ENCODE measurements at places on chromosomes 1 and 21.

DNA sequence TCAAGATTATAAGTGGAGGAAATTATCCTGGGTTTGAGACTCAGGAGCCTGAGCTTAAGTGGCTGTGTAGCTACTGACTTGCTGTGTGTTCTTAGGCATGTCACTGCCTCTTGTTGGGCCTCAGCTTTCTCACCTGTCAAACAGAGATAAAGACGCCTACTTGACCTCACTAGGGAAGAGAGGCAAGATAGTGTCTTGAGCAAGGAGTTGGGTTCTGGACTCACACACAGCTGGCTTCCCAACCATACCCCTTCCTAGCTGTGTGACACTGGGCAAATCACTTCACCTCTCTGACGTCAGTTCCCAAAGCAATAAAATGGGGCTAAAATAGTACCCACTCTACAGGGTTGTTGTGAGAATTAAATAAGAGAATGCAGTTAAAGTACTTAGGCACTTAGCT, 11.6 kb upstream of the EPB41 start:
- DNase-seq, result no peak

DNA sequence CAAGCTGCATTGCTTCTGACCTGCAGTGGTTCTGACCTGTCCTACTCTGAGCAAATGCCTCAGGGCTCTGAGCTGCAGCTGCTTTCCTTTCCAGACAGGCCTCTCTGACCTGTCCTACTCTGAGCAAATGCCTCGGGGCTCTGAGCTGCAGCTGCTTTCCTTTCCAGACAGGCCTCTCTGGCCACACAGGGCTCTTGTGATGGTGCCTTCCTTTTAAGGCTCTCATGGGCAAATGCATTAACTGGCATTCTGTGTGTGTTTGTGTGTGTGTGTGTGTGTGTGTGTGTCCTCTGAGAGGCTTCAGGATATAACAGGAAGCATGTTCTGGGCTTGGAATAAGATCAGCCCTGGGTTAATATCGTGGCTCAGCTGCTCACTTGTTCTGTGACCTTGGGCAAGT, 131.3 kb downstream of the NTPCR start:
- DNase-seq, result no peak

DNA sequence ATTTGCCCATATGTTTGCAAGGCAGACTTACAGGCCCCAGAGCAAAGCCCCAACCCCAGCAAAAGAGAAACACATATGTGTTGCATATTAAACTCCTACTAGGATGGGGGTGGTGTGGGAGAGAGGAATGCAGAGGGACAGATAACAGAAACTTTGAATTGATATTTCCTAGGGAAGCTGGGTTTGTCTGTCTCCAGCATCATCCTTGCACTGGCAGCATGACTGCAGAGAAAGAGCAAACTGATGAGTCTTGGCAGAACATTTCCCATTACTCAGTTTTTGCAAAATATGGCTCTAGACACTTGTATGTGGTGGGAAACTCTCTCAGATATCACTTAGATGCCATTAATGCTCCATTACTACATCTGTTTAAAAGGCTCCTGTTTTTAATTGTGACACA, 43.8 kb upstream of the MARK1 start:
- no peak for DNase-seq

DNA sequence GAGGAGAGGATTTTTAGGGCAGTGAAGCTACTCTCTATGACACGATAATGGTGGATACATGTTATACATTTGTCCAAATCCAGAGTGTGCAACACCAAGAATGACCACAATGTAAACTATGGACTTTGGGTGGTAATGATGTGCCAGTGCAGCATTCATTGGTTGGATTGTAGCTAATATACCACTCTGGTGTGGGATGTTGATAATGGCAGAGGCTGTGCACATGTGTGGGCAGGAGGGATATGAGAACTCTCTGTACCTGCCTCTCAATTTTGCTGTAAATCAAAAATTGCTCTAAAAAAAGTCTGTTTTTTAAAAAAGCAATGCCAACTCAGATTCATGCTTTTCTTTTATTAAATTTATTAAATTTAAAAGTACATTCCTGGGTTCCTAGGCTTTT, 27.2 kb upstream of the LPAR3 start:
- DNase-seq, result no peak

DNA sequence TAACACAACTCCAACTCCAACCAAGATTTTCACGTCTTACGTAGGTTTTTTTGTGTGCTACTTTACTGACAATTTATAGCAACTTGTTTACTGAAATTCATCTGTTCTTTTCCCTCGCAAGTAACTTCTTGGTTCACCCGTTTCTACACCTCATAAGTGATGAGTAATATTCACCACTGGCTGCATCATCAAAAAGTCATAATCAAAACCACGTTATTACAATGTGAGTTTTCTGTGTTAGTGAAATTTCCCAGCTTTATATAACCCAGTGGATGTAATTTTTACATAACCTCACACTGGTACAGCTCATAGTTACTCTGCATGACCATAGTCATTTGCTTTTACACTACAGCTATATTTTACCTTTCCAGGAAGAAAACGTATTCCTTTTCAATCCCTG, 401.1 kb upstream of the LYPLAL1 start:
- no peak for DNase-seq

GRCh38 chr1:108050158-108050557, 85.2 kb upstream of the VAV3 start:
- no peak for DNase-seq

DNA sequence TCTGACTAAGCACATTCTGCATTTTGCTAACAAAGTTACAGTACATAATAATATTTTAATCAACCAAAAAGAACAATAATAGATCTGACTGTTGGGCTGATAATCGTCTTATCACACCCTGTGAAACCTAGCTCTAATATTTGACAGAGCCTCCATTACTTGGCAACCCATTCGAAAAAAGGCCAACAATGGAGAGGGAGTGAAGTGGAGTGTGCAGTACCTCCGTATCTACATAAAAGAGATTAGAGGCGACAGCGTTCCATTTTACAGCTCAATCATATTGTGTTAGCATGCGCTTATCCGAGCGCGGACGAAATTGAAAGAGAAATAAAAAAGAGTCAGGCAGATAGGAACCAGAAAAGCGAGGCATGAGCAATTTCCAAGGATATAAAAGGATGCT, 137.3 kb upstream of the USH2A start:
- DNase-seq, result no peak

GRCh38 chr1:66339944-66340343, 194.0 kb upstream of the SGIP1 start:
- DNase-seq, result no peak

DNA sequence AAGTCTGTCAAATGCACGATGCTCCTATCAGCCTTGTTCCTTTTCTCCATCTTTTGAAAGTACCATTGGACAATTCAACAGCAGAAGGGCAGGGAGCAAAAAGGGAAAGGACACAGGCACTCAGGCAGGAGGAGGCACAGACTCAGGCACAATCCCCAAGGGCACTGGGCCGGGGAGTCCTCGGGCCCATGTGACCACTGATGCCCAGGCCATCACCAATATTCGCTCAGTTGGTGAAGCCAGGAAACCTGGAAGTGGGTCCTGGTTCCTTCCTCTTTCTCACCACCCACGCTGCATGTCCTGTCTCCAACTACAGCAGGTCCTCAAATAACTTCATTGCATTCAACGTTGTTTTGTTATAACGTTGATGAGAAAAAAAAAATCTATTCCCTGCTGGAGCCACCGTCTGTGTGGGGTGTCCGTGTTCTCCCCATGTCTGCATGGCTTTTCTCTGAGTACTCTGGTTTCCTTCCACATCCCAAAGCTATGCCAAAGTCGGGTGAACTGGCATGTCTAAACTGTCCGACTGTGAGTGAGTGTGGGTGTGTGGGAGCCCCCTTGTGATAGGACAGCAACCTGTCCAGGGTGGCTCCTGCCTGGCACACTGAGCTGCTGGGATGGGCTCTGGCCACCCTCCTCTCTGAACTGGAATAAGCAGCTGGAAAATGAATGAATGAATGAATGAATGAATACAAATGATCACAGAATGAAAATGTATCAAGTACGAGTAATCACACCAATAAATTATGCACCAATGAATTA, 12.5 kb downstream of the NID1 start:
- no peak for DNase-seq

GRCh38 chr1:154717528-154717924, 109.5 kb upstream of the ADAR start:
- DNase-seq, result no peak

DNA sequence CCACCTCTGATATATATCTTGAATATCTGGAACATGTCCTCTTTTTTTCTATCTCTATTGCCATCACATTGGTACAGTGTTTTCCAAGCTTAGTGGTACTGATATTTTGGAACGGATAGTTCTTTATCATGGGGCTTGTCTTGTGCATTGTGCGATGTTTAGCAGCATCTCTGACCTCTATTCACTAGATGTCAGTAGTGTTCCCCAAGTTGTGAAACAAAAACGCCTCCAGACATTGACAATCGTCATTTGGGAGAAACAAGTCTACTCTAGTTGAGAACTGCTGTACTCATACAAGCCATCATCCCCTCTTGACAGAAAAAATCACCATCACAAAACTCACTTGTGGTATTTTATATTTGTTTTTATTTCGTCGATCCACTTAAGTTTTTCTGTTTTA, 79.7 kb upstream of the CHODL start:
- DNase-seq, result no peak

DNA sequence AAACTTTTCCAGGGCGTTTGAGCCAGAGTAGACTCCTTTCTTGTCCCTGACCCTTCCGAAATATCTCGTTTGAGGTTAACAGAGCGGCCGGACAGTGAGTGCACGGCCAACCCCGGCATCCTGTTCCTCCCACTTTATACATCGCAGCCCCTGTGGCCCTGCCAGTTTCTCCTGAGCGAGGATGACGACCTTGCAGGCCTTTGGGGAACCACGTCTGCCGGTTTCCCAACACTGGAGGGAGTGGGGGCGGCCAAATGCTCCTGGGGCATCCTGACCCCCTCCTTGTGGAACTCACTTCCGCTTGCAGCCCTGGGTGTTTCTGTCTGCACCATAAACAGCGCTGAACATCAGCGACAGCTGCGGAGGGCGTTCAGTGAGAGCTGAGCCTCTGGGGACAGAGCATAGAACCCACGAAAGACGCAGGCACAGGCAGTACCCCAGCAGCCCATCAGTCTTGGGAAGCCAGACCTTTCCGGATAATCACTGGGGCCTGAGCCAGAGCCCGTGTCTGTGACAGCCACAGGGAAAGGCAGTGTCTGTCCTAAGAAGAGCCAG, 4.8 kb upstream of the KCNAB2 start:
- no peak for DNase-seq

GRCh38 chr1:199269241-199269640, 630.4 kb downstream of the PTPRC start:
- no peak for DNase-seq

DNA sequence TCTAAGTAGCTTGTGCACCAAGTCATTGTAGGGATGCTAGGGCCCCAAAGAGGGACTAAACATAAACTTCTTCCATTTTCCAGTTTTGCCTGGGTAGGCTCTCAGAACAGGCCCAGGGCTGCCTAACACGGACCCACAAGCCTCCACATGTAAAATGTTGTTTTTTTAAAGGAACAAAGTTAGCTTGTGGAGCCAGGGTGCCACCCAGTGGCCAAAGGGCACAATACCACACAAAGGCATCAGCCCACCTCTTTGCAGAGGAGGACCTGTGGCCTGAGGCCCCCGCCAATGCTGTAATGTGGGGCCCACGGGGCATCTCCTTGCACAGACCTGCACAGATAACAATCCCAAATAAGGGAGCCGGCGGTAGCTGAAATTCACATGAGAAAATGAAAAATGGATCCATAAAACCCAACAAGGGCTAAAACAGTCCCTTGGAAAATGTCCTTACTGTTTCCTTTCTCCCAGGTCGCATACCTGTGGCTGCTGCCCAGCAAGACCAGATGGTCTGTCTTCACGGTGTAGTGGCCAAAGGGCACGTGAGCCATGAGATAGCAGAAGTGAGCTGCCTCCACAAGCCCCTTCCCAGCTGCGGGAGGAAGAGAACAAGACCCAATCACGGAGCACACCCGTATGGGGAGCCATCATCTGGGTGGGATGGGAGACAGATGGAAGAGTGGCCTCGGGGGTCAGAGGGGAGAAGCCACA, 23.8 kb downstream of the SEC16B start:
- no peak for DNase-seq

DNA sequence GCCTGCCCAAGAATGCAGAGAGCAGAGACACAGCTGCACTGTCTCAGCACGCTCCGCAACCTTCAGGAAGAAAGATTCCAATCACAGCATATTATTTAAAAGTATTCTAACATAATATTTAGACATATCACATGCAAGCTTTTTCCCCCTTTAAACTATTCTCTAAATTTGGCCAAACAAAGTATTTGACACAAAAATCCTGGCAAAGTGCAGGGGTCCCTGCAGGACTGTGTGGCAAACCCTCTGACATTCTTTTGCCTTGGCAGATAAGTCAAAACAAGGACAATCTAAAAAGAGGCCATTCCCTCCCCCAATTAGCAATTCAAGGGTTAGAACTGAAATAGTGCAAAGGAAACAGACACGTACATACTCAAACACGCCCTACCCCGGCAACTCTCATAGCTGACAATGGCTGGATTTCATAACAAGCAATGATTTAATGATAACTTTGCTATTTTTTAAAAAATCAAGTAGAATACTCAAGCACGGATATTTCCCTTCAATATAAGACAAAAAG, 225.3 kb downstream of the MRPL39 start:
- DNase-seq, result no peak

- no peak for DNase-seq
Measured at GRCh38 chr1:89518221-89518631, 6.4 kb upstream of the LRRC8B start.

GRCh38 chr1:17665950-17666720, 89.0 kb upstream of the ACTL8 start:
- DNase-seq, result no peak

- DNase-seq, result no peak
Measured at GRCh38 chr1:180167721-180168467, 13.2 kb downstream of the QSOX1 start.

GRCh38 chr1:85604298-85604997, 23.9 kb downstream of the CCN1 start:
- no peak for DNase-seq

All from activated gamma-delta T cell treated with Interleukin-2 at 50 U/mL for 16 hours (primary cell).